Caco-2 (cell line): ENCODE measurements at places on chromosomes 16 and 17.
A peak's percentile ranks its signal among the peaks of the same experiment; 100 is the strongest.

DNA sequence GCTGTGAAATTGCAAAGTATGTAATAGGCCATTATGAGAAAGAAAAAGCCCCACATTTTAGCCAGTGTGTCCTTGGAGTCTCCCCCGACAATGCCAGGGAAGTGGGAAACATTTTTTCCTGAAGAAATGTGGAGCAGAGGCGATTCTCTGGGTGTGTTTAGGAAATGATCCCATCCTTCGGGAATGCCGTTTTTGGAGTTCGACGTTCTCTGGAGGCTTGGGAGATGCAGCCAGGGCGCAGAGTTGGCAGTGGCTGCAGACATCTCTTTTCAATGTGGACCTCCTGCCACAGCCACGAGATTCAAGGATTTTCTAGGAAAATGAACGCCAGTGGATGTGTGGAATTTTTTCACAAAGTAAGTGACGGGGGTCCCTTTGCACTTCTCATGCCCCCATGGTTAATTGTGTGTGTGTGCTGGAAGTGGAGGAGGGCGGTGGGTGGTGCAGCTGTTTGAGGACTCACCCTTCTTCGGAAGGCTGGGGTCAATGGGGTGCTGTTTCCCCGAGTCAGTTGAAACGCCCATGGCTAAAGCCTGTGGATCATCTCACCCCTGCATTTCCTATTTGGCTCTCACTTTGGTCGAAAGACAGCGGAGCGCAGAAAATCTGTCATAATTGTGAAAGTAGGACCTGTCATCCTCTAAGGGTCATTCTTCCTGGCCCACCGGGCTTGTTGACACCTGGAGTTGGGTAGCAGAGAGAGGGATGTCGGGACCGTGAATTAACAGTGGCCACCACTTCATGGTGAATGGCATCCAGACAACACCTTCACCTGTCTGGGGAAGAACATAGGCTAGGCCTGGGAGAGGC is 73.2 kb downstream of the CMIP start:
- DNase-seq, result no peak

GRCh38 chr16:68479271-68479670 is 31.0 kb upstream of the SMPD3 start:
- no peak for DNase-seq

- DNase-seq, result no peak
Observed at GRCh38 chr16:13896543-13897182, 23.3 kb upstream of the ERCC4 start.

- no peak for DNase-seq
Observed at GRCh38 chr17:3276126-3276525, 22.0 kb downstream of the OR3A1 start.

DNA sequence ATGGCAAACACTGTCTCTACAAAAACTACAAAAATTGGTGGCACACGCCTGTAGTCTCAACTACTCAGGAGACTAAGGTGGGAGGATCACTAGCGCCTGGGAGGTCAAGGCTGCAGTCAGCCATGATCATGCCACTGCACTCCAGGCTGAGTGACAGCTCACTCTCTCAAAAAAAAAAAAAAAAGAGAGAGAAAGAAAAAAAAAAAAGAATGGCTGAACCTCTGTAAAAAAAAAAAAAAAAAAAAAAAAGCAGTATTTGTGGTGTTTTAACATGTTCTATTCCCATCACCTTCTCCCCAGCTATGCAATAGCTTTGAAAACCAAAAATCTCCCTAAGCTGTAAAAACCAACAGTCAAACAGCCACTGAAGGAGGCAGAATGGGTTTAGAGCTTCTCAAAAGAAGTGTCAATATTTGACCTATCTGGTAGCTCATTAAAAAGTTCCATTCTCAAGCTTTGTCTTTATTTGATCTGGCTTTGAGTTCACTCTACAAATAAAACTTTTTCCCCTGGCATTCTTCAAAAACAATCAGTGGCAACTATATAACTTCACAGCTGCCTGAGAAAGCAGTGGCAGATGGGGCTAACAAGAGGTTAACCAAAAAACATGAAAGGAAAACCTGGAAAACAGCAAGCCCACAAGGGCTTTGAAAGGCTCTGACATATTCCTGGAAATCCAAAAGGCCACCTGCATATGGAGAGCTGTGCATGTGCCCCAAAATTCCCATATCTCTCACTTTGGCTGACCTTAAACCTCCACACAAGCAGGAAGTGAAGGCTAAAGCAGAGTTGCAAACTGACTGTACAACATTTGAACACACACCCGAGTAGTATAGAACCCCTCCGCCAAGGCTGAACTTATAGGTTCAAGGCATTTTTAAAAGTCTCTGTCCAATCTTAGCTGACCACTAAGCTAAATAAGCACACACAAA is 36.0 kb downstream of the USP32 start:
- peak; percentile 71 for DNase-seq

GRCh38 chr16:2150418-2151187 is 2.2 kb downstream of the RAB26 start:
- DNase-seq, result no peak

- DNase-seq, result no peak
Observed at GRCh38 chr17:21240369-21241055, 12.7 kb downstream of the NATD1 start.

DNA sequence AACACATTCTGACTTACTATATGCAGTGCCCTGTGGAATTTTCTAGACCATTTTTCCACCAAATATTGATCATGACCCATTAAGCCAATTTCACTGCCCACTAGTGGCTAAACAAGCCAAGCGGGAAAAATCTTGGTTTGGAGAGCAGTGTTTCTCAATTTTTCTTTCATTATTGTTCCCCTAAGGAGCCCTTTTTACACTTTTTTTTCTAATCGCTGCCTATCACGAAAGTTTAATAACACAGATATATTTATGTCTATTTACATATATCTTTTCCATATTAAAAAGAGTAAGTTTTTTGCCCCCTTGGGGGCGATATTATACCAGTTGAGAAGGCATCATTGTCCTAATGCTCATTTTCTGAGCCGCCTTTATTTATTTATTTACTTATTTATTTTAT is 10.8 kb upstream of the TLCD3B start:
- no peak for DNase-seq

GRCh38 chr16:84559311-84559932 is 55.0 kb upstream of the MEAK7 start:
- peak; percentile 80 for DNase-seq

GRCh38 chr16:82829301-82829700 is 202.5 kb downstream of the CDH13 start:
- no peak for DNase-seq
